Activated CD8-positive, alpha-beta memory T cell treated with anti-CD3 and anti-CD28 coated beads, Interleukin-2, amount 50 U/mL, for 48 hours (primary cell): ENCODE measurements at places on chromosomes 12 and 14.

- no peak for DNase-seq
Measured at GRCh38 chr12:63301311-63301710, 150.3 kb upstream of the AVPR1A start.

DNA sequence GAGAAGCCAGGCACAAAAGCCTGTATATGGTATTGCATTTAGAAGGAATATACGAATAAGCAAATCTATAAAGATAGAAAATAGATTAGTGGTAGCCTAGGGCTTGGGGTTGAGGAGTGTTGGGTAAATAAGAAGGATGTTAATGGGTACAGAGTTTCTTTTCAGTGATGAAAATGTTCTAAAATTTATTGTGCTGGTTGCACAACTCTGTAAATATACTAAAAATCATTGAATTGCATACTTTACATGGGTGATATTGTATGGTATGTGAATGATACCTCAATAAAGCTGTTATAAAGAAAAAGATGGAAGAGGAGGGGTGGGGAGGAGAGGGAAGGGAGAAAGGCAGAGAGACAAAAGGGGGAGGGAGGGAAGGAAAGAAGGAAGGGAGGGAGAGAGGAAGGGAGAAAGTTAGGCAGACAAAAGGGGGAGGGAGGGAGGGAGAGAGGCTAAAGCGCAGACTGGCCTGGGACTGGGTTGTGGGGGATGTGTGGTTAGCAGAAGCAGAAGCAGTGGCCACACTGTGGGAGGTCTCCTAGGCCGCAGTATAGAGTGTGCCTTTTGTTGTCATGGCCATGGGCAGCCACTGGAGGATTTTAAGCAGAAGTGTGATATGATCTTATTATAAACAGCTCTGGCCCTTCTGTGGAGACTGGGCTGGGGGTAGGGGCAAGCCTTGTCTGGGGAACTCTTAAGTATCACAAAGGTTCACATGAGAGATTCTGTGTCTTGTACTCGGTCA, 73.6 kb upstream of the ELK3 start:
- DNase-seq, result no peak

DNA sequence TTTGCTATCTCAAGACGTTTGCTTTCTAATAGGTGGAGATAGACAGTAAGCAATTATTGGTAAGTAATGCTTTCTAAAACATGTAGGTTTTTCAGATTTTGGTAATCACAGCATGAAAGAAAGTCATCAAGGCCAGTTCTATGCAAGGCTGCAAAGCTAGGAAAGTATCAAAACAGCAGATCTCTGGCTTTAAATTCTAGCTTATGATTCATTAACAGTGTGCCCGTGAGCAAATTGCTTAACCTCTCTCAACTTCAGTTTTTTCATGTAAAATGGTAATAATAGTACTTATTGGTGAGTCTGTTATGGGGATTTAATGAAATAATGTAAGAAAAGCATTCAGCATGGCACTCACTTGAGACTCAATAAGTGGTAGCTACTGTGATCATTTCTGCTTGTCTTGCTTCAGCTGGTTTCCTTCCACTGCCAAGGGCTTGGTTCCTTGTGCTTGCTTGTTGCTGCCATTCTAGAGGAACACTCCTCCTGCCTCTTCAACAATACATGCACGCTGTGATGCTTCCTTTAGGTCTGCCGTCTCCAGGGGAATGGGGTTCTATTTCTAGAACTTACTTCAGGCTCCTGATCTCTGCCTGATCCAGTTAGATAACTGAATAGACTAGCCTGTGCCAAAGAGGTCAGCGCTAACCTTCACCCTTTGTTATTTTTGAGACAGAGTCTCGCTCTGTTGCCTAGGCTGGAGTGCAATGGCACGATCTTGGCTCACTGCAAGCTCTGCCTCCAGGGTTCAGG, 88.4 kb downstream of the CAND1 start:
- no peak for DNase-seq

DNA sequence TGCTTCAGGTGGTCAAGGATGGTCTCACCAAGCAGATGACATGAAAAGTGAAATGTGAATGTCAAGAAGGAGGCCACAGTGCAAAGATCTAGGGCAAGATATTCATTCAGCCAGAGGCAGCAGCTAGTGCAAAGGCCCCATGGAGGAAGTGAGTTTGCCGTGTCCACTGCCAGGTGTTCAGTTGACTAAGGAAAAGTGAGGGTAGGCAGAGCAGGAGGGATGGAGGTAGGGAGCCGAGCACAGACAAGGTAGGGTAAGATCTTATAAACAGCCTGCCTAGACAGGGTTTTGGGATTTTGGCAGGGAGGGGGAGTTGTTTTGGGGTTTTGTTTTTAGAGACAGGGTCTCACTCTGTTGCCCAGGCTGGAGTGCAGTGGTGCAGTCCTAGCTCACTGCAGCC, 11.9 kb downstream of the PPP2R5C start:
- no peak for DNase-seq

GRCh38 chr14:93246534-93246933, 39.5 kb downstream of the UBR7 start:
- DNase-seq, result no peak

GRCh38 chr12:68334132-68334531, 2.0 kb upstream of the MDM1 start:
- DNase-seq, result peak; percentile 57

DNA sequence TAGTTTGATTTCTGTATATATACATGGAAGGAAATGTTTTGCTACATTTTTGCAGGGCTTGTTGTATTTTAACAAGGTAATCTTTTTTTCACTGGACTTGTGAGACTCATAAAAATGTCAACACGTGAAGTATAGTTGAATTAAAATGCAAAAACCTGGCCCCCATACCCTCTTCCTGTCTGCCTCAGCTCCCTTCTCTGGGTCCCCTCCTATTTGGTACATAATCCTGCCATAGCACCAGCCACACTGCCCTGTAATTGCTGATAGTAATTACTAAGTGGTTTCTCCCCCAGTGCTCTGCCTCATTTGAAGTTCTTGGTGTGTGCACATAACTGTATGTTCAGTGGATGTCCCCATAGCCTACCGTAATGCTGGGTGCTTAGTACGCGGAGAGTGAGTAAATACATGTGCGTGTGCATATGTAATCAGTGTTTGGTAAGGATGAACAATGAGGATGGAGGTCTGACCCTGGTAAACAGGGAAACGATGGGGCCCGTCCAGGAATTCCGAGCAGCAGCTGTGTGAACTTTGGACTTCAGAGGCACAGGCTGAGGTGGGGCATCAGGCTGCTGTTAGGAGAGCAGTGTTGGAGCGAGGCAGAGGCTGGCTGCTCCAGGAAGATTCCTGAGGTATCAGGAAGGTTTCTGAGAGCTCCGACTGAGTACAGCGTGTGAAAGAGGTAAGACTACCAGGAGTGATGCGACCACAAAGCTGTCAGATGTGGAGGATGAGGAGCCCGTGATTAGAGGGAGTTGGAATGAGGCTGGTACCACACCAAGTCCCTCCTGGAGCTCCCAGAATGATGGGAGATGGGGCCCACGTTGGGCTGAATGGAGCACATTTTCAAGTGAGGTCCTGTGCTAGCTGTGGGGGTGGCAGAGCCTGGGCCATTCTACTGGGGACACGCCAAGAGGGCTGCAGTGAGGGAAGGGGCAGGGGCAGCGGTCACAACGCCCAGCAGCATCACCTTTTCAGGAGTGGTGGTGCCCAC, 106.8 kb downstream of the PELI2 start:
- DNase-seq, result no peak

DNA sequence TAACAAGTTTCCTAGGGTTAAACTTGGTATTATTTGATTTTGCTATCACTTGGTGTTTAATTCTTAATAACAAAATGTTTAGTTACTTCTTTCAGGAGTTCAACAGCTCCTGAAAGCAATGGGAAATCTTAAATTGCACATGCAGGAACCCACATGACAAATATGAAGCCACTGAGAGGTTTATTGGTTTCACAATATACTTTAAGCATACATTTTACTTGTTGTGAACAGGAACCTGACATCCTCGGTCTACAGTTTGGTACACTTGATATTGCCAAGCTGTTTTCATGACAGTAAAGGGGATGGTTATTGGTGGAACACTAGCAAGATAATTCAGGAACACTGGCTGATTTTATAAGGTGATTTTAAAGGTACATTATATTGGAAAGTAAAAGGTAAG, 46.2 kb downstream of the SLC38A1 start:
- DNase-seq, result no peak

GRCh38 chr12:83573671-83574070, 887.0 kb downstream of the TMTC2 start:
- no peak for DNase-seq

DNA sequence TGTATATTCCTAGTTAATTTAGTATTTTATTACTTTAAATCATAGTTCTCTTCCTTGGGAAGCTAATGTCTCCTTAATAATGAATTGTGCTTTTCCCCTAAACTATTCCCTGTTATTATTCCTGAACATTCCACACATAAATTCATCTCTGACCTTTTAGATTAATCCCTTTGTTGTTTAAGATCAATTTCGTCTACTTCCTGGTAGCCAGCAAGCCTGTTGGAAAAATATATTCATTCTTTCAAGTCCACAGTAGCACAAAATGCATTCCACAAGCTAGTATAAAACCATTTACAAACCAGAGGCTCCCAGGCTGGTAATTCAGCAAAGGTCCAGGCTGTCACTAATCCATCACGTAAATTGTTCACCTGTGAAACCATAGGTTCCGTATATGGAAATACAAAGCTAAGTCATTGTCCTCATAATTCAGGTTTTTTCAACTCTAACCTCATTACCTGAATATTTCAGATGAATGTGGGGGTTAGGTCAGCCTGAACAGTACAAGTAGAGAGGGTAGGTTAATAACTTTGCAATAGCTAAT, 232.7 kb downstream of the SEC23A start:
- no peak for DNase-seq

- DNase-seq, result no peak
Measured at GRCh38 chr12:30902596-30902995, 24.0 kb upstream of the TSPAN11 start.

GRCh38 chr12:68425998-68426397, 93.8 kb upstream of the MDM1 start:
- no peak for DNase-seq

DNA sequence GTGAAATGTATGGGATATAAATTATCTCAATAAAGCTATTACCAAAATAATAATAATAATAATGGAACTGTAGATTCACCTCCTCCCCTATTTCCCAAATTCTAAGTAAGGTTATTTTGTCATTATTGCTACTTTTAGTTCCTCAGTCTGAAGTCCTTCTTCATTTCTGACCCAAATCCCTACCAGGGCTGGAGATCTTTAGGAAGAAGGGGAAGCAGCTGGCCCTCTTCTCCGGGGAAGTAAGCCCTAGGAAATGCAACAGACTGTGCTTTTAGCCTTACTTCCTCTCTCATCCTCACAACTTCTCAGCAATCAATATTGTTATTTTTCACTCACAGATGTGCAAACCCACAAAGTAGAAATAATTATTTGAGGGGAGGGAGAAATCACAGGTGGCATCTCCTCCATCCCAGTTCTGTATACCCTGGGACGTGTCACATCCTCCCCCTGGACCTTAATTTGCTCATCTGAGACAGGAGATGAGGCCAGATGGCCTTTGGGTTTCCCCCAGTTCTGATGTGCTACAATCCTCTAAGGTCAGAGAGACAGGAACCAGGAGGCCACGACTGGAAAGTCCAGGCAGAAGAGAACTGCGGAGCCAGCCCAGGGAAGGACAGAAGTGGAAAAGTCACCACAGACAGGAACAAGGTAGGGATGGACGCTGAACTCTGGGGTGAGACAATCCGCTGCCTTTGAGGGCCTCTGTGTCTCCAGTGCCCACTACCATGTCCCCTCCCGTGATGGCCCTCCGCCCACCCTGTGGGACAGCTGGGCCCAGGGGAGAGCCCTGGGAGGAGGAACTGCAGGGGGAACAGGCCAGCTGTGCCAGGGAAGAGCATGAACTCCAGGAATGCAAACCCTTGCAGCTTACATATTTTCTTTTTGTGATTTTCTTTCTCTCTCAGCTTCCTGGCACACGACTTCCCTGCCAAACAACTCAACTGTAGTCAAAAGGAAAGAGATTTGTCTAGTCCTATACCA, 10.6 kb upstream of the TNFRSF1A start:
- DNase-seq, result no peak

DNA sequence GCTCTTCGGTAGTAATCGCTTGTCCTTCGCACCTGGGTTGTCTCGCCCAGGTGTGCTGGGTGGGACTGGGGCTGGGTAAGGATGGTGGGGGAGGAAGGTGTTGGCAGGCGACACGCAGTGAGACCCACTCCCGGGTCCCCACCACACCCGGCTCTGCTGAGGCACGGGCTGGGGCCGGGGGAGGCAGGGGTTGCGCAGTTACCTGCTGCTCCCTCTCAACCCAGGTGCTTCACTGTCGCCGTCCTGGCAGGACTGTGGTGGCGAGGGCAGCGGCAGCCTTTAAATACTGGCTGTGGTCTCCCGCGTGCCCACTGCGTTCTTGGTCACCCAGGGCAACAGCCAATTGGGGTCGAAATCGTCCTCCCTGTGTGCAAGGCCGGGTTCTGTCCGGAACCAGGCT, at the start of gene CCER1:
Gene CCER1, minus strand, starts transcription at position 256 of the 400 bp plus-strand sequence. CDS start 434 bp downstream, outside the sequence.
- no peak for DNase-seq

DNA sequence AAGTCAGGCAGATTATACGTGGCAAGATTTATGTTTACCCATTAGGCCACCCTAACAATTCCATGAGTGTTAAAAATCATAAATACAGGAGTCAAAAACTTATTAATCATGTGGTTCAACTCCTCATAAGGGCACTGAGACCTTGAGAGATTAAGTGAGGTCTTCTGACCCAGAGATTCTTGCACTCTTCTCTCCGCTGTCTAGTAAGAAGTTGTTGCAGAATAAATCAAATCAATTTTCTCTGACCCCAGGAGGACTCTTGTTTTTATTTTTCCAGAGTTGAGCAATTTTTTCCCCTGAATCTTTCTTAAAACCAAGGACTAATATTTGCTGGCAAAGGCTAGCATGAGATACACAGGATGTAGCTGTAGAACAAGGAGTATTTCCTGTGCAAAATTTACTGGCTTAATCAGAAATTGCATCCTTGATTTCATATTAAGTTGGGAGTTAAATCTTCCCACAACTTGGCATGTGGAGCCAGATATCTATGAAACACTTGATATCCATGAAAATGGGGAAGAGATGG, 90.9 kb upstream of the PTHLH start:
- no peak for DNase-seq
